T-helper 22 cell (primary cell): ENCODE measurements at places on chromosomes 2 and 18.

- no peak for DNase-seq
Observed at GRCh38 chr2:59301466-59302402, 1060.6 kb upstream of the FANCL start.

- DNase-seq, result no peak
Observed at GRCh38 chr18:23384778-23385736, 68.0 kb upstream of the RIOK3 start.

- no peak for DNase-seq
Observed at GRCh38 chr2:16438613-16439321, 226.9 kb downstream of the CYRIA start.

DNA sequence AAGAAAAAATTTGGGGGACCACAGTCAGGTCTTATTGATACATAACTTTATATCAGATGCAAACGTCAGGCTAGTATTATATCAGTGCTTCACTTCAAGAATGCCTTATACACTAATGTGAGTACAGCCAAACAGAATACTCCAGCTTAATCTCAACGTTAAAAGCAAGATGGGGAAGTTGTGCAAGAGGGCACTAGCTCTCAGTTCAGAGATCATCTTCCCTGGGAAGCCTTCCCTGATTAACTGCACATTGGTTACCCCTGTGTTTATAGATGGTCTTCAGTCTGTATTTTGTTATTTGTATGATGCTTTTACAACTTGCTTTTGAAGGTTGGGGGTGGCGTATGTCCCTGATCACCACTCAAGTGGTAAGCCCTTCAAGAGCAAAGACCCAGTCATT is 11.4 kb downstream of the EPAS1 start:
- DNase-seq, result no peak

- DNase-seq, result no peak
Observed at GRCh38 chr2:32355976-32356680, 695 bp upstream of the BIRC6 start.

DNA sequence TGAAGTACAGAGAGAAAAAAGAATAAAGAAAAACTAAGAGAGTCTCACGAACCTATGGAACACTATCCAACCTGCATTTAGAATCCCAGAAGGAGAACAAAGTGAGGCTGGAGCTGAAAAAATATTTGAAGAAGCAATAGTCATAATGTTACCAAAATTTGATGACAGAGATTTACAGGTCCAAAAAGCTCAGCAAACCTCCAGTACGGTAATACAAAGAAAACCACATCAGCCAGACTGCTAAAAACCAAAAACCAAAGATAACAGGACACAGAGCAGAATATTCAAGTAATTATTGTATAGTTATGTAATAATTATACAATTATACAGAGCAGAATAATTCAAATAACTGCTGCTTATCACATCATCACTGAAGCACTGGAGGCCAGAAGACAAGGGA is 23.7 kb downstream of the ATL2 start:
- no peak for DNase-seq

DNA sequence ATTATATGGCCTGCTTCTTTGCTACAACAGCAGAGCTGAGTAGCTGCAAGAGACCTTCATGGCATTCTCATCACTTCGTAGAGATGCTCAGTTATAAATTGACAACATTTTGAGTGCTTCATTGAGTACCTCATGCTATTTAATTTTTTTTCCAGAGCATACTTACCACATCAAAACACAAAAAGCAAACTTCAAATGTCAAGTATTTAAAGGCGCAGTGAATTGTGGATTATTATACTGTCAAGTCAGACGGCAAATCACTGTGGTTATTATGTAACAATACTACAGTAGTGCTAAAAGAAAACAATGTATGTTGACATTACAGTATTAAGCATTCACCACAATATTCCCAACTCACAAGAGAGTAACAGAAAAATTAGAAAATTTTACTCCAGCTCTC is 12.5 kb downstream of the ZC3H8 start:
- no peak for DNase-seq

DNA sequence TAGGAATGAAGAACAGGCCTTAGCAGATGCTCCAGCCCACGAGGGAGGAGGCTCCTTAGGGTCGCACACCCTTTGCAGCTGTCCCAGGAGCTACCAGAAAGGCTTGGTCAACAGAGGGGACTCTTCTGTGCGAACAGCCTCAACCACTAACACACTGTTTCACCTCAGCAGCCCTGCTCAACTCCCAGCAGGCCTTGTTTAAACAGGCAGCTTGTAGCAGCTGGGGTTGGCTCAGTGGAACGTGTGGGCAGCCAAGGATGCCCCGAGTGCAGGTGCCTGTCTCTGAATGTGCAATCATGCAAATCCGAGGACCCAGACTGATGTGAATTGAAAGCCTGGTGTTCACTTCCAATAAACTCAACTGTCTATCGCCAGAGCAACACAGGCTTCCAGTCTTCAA is 88.7 kb upstream of the CXCR4 start:
- DNase-seq, result no peak

DNA sequence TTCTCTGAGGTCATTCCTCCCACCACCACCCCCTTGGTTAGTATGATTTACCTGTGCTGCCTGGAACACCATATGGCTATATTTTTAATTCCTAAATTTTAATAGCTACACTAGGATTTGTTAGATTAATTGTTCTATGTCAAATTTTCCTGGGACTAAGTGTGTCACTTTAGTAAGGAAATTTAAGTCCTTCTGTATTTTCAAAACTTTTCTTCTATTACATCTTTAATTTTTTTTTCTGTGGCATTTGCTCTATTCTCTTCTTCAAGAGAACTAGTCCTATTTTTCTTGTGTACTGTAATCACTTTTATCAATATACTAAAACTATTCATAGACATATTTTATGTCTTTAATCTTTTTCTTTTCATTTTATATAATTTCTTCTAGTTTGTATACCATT is 456.9 kb downstream of the ARHGAP15 start:
- DNase-seq, result no peak

DNA sequence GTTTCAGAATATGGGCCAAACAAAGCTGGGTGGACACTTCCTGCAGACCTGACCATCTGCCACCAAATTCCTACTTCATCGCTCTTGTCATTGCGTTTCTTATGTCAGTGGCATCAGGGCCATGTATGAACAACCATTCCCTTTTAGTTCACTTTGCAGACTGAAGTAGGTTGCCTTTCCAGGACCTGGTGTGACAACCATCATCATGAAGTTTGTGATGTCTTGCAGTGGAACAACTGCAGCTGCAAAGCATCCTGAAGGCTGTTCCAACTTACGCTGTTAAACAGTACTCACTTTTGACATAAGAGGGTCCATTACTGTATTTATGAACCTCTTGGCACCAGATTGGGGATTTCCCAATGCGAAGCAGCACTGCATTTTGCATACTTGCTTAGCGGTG is 511.6 kb downstream of the ARHGAP15 start:
- no peak for DNase-seq

DNA sequence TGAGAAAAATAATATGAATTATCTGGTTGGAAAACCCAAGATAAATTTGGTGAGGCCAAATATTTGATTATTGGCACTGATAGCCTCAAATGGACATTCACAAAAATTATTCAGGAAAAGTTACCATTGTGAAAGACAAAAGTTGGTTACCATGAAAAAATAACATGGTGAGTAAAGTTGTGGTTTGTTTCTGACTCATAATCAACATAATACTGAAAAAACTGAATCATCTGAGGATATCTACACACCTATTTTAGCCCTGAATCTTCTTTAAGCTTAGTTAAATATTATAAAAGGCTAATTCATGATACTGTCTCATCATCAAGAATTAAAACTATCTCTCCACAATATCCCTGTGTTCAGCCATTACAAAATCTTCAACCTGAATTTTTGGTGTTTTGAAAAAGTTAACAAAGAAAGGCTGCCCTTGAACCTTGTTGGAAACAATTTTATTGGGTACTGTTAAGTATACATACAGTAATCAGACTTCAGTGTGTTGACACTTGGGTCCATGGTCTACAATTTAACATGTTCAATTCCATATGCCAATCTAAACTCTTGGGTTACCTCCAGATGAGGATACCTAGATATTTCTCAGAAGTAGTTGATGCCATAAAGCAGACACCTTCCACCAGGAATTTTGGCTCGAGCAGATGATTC is 607.5 kb upstream of the SLC39A10 start:
- no peak for DNase-seq

DNA sequence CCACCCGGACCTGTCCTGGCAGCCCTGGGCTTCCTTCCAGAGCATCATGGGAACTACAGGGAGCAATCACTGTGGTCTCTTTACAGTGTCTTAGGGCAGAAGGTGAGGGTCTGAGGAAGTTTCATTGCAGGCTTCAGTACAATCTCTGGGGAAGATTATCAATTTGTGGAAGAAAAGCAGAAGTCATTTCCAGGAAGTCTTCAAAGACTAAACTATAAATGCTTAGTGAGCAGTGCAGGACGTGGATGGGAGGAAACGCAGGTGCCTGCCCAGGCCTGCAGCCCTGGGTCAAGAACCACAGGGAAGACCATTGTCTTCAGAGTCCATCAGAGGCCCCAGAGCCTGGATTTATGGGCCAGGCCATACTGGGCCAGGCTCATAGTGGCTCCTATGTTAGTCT is 54.3 kb downstream of the INO80C start:
- no peak for DNase-seq

DNA sequence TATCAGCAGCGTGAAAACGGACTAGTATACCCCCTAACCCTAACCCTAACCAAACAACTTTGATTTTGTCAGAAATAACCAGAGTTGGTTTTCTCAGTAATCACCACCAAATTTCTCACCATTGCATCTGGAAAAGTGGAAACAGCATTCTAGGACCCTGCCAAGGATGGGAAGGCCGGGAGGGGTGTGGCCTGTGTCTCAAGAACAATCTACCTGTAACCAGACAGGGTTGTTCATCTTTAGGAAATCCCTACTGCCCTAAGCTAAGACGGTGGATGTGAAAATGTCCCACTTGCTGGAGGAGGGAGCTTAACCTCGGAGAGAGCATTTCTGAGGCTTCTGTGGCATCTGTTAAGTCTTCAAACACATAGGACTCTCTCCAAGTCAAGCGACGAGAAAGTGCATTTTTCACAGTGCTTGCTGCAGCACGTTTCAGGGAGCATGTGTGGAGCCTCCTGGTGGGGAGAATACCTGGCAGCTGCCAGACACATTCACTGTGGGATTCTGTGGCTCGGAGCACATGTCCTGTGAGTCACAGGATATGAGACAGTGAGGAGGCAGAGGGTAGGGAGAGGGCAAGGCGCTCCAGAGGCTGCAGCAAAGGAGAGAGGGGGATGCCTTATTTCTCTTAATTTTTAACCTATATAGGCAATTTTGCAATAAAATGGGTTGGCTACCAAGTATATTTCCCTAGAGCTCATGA is 207.5 kb downstream of the SPP2 start:
- peak; percentile 19 for DNase-seq

GRCh38 chr2:86476918-86477317 is 35.7 kb downstream of the KDM3A start:
- DNase-seq, result no peak

DNA sequence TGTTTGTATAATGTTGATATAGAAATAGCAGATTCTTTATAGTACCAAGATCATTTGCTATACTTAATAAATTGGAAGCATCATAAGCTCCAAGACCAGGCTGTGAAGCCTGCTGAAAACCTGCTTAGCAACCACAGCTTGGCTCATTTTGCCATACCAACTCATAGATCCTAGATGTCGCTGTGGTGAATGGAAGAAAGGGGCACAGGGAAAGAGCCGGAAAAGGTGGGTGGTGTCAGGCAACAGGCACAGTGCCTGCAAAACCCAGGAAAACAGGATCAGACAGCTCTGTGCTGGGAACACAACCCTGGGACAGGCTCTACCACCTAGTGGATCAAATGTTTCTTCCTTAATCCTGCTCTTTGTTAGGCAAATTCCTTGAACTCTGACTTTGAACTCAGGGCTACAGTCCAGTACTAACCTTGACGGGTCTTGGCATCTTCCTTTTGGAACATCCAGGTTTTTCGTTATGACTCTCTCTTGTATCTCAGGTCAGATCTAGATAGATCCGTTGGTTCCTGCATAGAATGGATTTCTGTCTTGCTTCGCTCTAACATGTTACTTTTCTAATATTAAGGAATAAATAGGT is 31.6 kb downstream of the TWSG1 start:
- DNase-seq, result no peak
